ENCODE measurements at places on chromosomes 2 and 18.

- no peak for DNase-seq
These were observed 7.3 kb upstream of the ATRAID start for GRCh38 chr2:27204566-27204965.

DNA sequence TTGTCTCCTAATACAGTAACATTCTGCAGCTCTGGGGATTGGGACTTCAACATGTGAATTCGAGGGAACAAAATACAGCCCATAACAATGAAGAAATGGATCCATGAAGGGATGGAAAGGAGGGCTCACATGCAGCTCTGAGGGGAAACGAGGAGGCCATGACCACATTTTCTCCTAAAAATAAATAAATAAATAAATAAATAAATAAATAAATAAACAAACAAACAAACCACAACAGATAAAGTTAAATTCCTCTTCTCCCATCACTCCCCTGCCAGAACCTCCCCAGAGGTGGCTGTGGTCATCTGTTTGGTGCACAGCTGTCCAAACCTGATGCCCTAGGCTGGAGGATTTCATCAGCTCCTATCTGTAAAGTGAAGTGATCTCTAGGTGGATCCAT lies 42.7 kb downstream of the MAL start:
- DNase-seq: no peak

DNA sequence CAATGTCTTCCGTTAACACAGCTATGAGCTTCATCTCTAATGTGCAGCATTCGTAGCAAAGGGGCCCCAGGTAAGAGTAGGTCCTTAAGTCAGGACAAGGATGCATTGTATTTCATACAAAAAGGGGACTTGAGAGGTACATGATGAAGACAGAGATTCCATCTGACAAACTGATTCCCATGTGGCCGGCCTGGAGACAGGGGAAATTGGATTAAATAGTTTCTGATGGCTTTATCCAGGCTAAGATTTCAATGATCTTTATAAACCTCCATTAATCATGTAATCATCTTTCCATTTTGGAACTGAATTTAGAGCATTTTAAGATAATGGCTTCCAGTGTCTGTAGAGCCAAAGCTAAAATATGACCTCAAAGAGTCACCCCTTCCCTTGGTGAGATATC lies 111.3 kb downstream of the NCKAP5 start:
- no peak for DNase-seq

- DNase-seq: no peak
These were observed 236.0 kb downstream of the BCL2 start for GRCh38 chr18:63083555-63083954.

GRCh38 chr18:8797206-8797605 lies 91.8 kb downstream of the MTCL1 start:
- DNase-seq: no peak

- no peak for DNase-seq
These were observed 28.4 kb upstream of the TET3 start for GRCh38 chr2:73956218-73956865.

GRCh38 chr2:49600524-49600923 lies 446.2 kb upstream of the FSHR start:
- DNase-seq: no peak

GRCh38 chr2:98419977-98420725 lies 24.5 kb upstream of the INPP4A start:
- no peak for DNase-seq

- no peak for DNase-seq
These were observed 1010.8 kb upstream of the CELF4 start for GRCh38 chr18:38576349-38576748.

DNA sequence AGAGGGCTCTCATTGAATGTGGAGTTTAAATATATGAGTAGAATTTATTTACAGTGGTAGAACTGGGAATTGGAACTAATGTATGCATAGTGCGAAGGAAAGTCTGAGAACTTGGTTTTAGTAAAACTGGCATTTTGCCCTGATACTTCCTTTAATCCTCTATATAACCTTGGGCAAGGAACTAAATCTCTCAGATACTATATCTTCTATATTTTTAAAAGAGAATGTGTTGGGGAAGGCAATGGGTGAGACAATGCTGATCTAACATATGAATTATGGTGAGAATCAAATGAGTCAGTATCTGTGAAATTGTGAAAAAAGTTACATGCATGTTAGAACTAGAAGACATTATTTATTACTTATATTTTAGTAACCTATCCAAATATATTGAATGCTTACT lies 2109.4 kb upstream of the PIK3C3 start:
- no peak for DNase-seq

GRCh38 chr2:18149660-18150246 lies 271.3 kb downstream of the KCNS3 start:
- peak; percentile 38 for DNase-seq

DNA sequence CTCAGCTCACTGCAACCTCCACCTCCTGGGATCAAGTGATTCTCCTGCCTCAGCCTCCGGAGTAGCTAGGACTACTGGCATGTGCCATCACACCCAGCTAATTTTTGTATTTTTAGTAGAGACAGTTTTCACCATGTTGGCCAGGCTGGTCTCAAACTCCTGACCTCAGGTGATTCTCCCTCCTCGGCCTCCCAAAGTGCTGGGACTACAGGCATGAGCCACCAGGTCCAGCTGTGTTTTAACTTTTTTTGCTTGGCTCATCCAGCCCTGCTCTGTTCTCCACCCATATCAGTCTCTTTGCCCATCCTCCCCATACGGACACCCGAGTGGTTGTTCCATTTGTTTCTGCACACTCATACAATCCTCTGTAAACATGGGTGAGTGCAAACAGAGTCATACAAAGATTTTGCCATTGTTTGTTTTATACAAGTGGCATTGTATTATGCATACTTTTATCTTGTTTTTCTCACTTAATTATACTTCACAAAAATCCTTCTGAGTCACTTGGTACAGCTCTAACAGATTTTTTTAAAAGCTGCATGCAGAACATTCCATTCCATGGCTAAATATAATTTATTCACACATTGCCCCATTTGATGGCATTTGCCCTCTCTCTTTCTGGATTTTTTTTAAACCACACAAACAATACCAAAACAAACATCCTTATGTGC lies 5.3 kb downstream of the APOB start:
- no peak for DNase-seq

DNA sequence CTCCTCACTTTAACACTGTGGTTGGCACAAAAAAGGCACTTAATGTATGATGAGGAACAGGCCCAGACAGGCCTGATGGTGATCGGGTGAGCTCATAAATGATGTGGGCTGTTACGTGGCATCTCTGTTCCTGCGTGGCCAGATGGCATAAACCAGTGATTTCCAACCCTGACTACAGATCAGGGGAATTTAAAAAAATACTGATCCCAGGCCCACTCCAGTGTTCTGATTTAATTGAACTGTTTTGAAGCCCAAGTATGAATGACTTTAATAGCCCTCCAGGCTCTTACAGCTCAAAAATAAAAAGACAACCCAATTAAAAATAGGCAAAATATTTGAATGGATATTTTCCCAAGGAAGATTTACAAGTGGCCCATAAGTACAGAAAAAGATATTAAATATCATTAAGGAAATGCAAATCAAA lies 48.2 kb downstream of the LIPG start:
- DNase-seq: no peak

GRCh38 chr18:54250846-54251261 lies 18.5 kb upstream of the POLI start:
- DNase-seq: no peak

GRCh38 chr2:216424274-216424673 lies 12.0 kb downstream of the SMARCAL1 start:
- no peak for DNase-seq

DNA sequence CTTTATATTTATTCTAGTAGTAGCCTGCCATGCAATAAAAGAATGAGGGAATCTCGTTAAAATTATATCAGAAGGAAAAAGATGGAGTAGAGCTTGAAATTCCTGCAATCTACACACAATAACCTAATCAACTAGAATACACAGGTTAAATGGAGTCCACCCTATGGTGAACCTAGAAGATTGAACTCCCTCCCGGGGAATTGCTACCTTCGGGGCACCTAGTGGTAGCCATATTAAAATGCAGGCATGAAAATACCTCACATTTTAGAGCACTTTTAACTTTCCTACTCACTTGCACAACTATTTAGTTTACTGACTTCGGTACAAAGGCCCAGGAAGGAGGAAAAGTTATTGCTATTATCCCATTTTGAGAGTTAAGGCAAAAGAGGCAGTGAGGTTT lies 174.5 kb downstream of the SS18 start:
- DNase-seq: no peak

DNA sequence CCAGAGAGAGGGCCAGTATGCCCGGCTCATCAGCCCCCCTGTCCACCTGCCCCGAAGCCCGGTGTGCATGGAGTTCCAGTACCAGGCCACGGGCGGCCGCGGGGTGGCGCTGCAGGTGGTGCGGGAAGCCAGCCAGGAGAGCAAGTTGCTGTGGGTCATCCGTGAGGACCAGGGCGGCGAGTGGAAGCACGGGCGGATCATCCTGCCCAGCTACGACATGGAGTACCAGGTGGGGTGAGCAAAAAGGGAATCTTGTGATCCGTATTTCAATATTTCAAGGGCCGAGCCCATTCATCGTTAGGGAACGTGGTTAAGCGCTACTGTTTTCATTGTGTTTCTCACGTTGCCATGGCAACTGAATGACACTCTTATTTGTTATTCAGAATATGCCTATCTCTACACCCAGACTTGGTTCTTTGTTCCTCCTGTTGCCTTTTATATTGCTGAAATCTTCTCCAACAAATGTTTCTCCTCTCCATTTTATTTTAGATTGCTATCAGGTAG lies 81.5 kb downstream of the NRP2 start:
- no peak for DNase-seq

GRCh38 chr2:92073036-92073814 lies 2798.0 kb upstream of the TEKT4 start:
- no peak for DNase-seq

- no peak for DNase-seq
These were observed 71.8 kb upstream of the STAM2 start for GRCh38 chr2:152247337-152247695.

DNA sequence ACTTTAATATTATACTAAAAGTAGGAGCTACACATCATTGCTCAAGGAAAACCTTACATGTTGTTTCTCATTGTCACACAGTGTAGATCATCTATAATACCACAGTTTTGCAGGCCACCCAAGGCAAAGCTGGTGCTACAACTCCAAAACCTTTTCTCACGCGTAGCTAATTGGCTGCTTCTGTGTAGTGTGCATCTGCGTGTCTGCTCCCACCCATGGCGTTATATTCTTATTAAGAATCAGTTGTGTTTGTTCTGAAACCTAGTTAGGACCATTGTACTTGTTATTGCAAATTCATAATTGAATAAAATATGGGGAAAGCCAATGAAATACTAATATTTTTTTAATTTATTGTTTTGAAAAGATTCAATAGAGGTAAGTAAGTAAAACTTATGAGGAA lies 83.9 kb downstream of the RBM43 start:
- no peak for DNase-seq

DNA sequence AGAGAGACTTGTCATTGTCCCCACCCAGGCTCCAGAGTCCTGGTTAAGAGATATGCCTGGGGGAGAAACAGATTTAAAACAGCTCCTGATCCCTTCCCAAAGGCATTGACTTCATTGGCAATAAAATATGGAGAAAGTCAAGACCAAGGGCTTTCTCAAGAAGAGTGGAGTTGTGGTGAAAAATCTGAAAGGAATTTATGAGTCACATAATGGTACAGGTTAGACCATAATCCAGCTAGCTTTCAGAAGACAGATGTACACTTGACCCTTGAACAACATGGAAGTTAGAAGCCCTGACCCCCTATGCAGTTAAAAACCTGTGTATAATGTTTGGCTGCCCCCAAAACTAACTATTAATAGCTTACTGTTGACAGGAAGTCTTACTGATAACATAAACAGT lies 599.1 kb upstream of the SOX11 start:
- DNase-seq: no peak

- no peak for DNase-seq
These were observed 82.9 kb downstream of the MSH2 start for GRCh38 chr2:47485751-47486300.

GRCh38 chr2:207833251-207833751 lies 63.6 kb upstream of the FZD5 start:
- DNase-seq: no peak

DNA sequence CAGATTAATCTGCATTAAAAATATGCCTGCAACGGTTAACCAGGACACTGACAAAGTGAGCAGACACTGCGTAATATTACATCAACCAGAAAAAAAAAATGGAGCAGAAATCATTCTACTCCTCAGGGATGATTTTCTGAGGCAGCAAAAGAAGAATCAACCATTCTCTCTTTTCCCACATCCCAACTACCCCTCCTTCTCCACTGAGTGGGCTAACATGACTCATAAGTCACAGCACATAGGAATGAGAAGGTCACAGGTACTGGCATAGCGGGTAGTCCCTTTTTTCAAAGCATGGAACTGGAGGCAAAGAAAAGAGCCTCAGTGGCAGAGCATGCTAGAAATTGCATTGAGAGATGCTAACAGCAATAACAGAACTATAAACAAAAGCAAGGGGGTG lies 54.3 kb upstream of the TSPYL6 start:
- DNase-seq: no peak

DNA sequence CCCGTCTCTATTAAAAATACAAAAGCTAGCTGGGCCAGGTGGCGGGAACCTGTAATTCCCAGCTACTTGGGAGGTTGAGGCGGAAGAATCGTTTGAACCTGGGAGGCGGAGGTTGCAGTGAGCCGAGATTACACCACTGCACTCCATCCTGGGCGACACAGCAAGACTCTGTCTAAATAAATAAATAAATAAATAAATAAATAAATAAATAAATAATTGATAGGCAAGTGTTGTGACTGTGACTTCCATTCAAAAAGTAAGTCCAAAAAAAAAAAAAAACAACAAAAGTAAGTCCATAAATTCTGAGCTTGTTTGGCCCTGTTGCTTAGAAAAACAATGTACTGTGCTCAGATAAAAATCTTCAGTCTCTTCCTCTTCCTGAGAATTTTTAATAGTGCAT lies 2.2 kb downstream of the STON1 start:
- no peak for DNase-seq

DNA sequence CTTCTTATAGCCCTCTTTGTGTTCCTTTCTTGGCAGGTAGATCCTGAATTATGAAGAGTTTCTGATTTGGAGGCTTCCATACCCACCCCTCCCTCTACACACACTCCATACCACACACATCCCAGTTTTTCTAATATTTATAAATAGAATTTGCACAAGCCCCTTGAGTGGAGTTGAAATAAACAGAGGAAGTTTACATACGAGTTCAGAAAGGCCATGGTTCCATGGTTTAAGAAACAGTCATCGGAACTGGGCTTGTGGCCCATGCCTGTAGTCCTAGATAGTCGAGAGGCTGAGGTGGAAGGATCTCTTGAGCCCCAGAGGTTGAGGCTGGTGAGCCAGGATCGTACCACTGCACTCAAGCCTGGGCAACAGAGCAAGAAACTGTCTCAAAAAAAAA lies 62.7 kb upstream of the TANC1 start:
- DNase-seq: no peak

DNA sequence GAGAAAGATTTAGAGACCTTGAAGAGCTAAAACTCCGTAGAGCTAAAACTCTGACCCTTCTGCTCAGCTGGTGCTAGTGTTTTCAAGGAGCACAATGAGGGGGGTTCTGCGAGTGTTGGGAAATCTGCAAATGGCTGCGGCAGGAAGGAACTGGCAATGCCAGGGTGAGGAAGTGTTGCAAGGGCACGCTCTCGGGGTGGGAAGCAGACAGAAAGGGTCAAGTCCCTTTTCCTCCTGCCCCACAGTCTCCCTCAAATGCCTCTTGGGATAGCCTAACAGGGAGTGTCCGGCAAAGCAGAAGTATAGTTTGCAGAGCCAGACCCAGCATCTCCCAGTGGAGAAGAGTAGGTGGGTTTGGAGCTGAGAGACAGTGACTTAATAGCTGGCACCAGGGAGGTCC lies 60.5 kb downstream of the NCAPH start:
- no peak for DNase-seq

GRCh38 chr2:31052284-31052683 lies 86.0 kb downstream of the GALNT14 start:
- no peak for DNase-seq
